HTR-8/SVneo (cell line): ENCODE measurements at places on chromosomes 3 and 15.

DNA sequence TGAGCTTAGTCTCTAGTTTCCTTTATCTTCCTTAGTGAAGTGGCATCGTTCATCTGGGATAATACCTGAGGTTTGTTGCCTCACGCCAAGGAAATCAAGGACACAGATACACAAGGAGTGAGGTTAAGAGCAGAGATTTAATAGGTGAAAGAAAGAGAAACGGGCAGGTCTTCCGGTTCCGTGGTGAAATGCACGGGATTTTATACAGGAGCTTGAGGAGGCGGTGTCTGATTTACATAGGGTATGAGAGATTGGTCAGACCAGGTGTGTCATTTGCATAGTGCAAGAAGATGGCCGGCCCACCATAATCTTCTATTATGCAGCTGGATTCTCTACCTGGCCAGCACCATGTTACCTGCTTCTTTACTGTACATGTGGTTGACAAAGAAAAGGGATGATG lies 17.2 kb downstream of the ARRDC4 start:
- no peak for DNase-seq

DNA sequence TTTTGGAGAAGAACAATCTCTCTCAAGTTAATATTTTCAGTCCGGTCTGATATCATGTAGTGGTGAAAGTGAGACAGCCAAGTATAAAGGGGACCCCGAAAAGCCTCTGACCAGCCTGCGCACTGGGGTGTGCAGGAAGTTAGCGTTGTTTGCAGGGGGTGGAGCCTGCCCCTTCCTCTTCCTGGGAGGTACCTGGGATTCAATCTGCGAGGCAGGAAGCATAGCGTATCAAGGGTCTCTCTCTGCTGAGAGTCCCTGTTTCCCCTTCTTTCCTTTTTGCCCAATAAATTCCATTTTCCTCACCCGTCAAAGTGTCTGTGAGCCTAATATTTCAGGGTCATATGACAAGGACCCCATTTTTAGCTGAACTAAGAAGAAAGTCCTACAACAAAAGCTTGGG lies 44.8 kb upstream of the CBLB start:
- DNase-seq = no peak

GRCh38 chr3:38585791-38586420 lies 63.6 kb downstream of the SCN5A start:
- no peak for DNase-seq

DNA sequence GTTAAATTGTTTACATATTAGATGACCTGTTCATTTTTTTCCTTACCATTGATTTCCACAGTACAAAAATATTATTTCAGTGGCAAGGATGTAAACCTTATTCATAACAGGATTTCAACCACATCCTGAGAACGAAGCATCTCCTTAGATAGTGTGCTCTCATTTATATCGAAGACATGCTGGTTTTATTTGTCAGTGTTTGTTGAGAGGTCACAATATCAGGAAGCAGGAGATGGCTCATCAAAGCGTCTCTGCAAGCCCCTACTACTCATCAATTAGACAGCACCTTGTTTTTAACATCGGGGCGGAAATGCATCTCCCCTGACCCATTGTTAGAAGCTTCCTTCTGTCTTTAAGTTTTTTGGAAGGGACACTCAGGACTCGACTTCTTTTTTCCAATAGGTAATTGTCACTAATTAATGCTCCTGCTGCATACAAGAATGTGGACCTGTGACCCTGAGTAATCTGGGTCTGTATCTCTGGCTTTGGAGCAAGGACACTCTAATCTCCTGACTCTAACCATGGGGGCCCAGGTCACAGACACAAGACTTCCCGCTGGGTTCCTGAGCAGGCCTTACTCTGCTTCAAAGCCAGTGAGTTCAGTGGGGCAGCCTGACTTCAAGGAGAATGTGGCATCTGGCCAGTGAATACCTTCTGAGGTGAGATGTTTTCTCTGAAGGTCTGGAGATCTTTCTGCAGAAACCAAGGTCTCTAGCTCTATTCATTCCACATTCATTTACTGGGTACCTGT lies 50.3 kb downstream of the MECOM start:
- DNase-seq = no peak

DNA sequence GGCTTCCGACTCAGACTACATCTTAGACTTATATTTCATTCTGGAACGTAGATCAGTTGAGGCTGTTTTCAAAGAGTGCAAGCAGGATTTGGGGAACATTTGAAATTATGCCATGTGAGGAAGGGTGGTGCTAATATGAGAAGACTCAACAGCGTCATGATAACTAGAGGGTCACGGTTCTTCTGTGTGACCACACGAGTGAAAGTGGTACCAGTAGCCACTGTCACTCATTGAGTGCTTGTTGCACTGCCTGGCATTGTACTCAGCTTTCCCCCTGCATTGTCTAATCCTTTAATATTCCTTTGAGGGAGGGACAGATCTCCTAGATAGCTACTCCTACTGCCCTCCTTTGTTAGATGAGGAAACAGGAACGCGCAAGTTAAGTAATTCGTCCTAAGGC lies 81.3 kb upstream of the PLXNA1 start:
- no peak for DNase-seq

DNA sequence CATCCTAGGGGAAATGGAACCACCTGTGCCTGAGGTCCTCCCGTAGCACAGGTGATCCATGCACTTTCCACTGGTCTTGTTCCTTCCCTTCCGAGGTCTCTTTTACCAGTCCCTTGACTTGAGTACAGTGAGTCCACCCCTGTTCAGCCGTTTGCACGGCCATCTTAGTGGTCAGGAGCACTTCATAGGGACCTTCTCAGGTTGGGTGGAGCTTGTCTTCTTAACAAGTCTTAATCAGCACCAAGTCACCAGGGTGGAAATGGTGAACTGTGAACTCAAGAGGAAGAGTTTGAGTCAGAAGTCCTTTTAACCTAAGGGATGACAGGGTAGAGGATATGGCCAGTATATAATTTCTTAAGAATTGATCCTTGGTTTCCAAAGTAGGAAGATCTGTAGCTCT lies 21.4 kb downstream of the ARL8B start:
- no peak for DNase-seq
